Frontal cortex (tissue), 4 donors: ENCODE measurements at places on chromosomes 3 and 15.

GRCh38 chr15:65836665-65837064 lies 32.6 kb upstream of the RAB11A start:
- DNase-seq, result no peak

GRCh38 chr15:42108189-42108588 lies 13.8 kb upstream of the PLA2G4D start:
- no peak for DNase-seq

DNA sequence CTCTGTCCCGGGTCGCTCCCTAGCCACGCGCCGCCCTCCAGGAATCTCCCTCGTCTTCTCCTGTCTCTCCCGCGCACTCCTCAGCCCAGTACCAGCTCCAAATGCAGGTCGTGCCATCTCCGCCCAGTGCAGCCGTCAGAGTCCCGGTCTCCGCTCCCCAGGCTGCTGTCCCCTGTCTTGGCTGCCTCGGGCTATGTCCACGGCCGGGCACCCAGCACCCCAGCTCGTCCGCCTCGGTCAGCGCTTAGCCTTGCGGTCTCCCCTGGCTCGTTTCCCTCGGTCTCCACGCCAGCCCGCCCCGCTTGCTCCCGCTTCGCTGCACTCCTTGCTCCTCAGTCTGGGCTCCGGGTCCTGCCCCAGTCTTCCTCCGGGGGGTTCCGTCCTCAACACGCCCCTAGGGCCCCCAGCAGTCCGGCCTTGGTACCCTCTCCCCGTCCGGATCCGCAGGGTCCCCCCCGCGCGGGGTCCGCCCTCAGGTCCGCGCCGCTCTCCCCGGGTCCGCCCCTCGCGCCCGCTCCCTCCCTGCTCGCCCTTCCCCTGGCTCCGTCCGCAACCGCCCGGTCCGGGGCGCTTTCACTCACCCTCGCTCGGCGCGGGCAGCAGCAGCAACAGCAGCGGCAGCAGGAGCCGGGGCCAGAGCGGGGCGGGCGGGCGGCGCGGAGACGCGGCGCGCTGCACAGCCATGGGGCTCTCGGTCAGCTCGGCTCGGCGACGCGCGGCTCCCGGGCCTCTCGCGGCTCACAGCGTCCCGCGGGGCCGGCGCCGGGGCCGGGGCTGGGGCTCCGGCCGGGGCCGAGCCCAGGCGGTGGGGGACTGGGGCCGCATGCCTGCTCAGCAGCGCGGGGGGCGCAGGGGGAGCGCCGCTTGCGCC lies 462 bp downstream of the IGDCC3 start:
- peak; percentile 64 for DNase-seq

GRCh38 chr15:68601206-68602197 lies 22.7 kb downstream of the CORO2B start:
- DNase-seq, result no peak

DNA sequence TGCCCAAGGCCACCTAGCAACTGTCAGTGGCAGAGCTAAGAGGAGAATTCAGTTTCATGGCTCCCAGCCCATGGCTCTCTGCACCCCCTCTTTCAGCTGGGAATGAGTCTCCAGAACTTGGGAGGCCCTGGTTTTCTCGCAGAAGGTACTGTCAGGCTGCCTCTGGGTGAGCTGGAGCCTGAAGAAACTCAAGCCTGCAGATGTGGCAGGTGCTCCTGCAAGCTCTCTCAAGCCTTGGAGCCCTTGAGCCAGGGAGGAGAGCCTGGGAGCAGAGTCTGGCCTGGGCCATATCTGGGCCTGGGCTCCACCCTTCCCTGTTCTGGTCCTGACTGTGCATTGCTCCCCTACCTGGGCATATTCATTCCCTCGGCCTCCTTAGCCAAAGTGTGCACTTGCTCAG lies 74.4 kb upstream of the TLE3 start:
- no peak for DNase-seq

GRCh38 chr3:59540696-59541095 lies 490.9 kb upstream of the CFAP20DC start:
- no peak for DNase-seq

GRCh38 chr3:107660306-107660976 lies 137.7 kb downstream of the BBX start:
- DNase-seq, result no peak

GRCh38 chr15:84868037-84868880 lies 16.2 kb upstream of the SLC28A1 start:
- DNase-seq, result no peak

DNA sequence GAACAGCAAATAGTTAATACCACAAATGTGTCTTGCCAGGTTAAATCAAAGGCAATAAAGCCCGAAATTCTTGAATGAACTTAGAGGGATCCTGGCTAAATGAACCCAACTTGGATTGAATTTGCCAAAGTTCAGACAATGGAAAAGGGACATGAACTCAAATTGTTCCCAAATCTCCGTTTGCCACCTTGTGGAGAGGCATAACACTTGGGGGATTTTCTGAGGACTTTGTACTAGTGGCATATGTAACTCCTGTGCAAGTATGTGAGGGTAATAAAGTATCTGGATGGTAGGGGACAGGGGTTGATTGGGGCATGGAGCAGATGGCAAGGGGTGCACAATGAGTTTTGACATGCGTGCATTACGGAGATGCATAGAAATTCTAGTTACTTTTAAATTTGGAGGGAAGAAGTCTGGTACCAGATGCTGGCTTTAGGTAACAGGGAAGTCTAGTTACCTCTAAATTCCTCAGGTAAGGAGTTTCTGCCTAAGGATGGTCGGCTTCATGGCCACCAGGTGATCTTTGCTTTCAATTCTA lies 1.2 kb upstream of the TCAIM start:
- no peak for DNase-seq

GRCh38 chr3:89260721-89261120 lies 153.3 kb downstream of the EPHA3 start:
- DNase-seq, result no peak

DNA sequence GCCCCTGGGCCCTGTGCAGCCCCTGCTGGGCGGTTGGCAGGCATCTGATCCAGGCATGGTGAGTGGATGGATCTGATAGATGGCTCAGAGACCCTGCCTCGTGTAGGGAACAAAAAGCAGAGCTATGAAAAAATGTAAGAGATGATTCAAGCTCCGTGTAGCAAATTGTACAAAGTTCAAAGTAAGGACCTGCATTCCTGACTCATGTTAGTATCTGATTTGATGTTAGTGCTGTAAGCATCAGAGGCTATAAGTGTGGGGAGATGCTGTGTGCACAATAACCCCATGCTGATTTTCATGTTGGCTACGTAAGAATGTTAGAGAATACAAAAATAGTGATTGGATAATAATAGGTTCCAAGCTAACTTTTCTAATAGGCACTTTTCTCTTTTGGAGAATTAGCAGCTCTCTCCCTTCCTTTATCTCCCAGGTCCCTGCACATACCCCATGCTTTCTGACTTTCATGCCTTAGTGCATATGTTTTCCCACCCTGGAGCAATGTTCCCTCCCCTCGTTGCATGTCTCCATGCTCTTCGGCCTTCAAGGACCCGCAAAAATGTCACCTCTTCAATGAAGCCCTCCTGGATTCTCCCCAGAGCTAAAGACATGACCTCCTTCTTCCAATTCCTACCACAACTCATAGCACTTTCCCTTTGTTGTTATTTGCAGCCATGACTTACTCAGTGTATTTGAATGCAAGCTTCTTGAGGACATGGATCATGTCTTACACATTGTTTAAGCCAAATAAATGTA lies 1.6 kb downstream of the CCR9 start:
- DNase-seq, result no peak

DNA sequence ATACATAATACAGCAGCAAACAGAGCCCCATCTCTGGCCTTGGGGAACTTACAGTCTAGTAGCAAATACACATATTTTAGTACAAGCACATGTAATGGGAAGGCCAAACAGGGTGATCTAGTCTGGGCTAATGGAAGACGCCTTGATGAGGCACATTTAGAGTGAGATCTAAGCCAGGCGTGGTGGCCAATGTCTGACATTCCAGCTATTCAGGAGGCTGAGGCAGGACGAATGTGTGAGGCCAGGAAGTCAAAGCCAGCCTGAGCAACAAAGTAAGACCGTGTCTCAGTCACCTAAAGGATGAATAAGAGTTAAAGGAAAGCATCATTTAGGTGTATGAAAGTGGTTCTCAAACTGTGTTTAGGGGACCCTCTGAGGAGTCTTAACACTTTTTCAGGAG lies 291.9 kb downstream of the MAGI1 start:
- DNase-seq, result no peak

- no peak for DNase-seq
Observed at GRCh38 chr15:63284335-63284734, 6.9 kb downstream of the APH1B start.

DNA sequence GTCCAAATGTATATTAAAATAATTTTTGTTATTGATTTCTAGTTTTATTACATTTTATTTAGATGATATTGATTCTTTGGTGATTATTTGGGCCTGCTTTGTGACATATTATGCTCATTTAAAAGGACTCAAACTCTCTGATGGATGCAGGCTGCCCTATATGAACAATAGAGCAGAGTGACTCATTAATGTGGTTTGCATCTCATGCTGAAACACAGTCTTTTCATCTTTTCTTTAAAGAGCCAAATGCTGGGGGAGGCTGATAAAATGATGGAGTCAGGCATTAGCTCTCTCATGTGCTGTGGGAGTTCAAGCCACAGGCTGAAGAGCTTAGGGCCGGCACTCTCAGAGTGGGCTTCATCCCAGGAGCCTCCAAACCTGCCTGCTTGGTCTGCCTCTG lies 7.2 kb downstream of the PLA1A start:
- DNase-seq, result no peak

DNA sequence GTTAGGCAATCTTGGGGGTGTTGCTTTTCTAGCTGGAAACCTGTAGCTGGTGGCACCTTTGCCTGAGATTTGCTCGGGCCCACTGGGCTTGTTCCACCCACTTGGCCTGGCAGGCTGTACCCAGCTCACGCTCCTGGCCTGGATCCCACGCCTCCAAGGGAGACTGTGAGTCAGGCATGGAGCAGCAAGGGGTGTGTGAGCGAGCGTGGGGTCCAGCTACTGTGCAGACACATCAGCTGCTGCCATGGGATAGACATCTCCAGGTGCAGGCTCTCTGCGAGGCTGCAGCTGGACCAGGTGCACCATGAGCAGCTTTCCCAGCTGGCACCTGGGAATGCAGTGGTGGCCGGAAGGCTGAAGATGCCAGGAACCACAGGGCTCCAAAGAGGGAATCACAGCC lies 36.0 kb downstream of the NR1D2 start:
- DNase-seq, result no peak

DNA sequence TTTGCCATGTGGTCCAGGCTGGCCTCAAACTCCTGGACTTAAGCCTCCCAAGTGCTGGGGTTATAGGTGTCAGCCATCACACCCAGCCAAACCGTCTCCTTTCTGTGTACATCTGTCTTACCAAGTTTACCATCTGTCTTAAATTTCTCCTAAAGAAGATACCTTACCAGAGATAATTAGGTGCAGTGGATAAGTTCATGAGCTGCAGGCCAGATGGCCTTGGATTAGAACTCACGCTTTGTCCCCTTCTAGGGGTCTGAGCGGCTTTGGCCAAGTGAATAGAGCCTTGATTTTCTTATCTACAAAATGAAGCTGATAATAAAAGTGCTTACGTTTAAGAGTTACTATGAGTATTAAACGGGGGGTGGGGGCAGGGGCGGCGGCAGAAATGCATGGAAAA lies 103.9 kb downstream of the SUCLG2 start:
- DNase-seq, result no peak

DNA sequence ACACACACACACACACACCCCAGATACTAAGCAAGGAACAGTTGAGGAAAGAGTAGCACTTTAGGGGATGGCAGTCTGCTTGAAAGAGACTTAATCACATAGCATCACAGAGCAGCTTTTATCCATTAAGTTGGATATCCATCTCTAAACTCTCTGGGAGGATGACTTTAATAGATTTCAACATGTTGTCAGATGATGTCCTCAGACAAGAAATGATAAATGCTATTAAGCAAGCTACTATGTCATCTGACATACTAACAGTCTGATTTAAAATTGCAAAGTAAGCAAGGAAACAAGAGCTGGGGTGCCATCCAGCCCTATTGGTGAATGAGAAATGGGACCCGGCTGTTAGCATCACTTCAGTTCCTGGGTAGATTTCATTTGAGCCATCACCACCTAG lies 136.9 kb downstream of the PLCL2 start:
- DNase-seq, result no peak

DNA sequence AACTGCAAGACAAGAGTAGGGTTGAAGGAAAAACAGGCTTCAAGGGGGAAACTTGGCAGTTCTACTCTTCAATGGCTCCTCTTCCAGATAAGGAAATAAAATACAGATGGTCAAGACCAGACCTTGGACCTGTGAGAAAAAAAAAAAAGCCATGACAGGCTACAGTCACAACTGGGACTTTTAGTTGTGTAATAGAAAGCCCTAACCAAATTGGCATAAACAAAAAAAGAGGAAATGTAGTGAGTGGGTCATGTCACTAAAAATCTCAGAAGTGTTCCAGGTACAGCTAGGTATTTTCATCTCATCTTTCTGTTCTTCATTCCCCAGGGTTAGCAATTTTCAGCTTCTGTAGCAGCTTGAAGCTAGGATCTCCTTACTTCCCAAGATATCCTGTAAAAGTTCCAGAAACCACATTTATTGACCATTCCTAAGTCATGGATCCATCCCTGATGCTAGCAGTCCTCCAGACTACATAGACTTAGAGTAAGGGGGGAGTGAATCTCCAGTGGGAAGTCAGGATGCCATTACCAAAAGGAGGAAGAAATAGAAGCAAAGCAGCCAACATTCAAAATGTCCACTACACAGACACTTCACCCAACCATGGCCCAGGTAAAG lies 61.0 kb upstream of the CSTA start:
- no peak for DNase-seq

DNA sequence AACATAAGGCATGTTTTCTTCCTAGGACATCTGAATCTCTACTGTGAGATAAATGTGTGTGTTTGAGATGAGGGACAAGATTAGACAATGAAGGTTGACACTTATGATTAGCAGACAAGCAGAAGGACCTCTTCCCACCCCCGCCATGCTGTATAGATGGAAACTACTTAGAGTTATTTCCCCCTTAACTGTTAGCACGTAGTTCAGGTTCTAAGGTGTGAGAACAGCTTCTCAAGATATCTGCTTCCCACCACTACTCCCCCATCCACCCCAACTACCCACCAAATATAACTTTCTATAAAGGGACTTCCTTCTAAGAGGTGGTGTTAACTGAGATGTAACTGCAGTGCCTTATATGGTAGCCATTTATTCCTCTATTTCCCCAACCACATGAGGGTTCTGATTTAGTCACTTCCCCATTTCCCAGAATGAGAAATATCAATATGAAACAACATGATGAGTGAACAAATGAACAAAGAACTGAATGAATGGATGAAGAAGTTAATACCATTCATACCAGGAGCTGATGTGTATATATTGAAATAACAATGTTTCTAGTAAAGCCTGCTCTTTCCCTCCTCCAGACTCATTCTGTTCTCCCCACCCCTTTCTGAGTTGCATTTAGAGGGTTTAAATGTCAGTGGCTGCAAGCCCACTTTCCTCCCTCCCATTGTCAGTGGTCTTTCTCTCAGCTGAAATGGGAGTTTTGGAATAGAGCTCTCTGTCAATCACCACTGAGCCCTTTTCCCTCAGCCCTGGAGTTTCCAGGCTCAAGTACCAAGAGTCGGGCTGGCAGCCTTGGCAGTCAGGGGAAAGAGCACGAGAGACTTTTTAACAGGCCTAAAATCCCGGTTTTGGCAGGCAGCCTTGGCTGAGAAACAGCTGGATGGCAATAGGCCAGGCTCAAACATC lies 7.7 kb upstream of the RFTN1 start:
- no peak for DNase-seq
